ENCODE measurements at places on chromosomes 16 and 17.

- peak; percentile 75 for DNase-seq
Measured at GRCh38 chr17:50905460-50905803, 39.3 kb upstream of the TOB1 start.

- no peak for DNase-seq
Measured at GRCh38 chr16:79995315-79995714, 394.8 kb upstream of the MAF start.

GRCh38 chr17:79842656-79843473 lies 3.6 kb upstream of the CBX4 start:
- DNase-seq: no peak

DNA sequence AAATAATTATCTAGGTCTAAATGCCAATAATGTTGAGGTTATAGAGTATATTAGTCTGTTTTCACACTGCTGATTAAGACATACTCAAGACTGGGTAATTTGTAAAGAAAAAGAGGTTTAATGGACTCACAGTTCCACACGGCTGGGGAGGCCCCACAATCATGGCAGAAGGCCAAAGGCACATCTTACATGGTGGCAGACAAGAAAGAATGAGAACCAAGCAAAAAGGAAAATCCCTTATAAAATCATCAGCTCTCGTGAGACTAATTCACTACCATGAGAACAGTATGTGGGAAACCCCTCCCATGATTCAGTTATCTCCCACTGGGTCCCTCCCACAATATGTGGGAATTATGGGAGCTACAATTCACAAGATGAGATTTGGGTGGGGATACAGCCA lies 2.9 kb upstream of the KATNB1 start:
- no peak for DNase-seq

DNA sequence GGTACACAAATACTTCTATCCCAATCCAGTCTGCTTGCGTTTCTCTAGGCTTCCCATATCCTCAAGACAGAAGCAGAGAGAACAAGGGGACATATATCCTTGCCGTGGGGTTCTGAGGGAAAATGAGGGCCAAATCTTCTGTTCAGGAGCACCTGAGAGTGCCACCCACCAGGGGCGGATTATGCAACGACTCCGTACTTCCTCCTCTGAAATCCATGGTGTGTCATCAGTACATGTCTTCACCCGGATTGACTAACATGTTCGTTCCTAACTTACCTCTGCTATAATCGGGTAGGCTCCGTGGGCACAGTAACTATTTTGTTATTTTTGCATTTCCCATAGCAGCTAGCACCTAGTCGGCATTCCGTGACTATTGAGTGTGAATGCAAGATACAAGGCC lies 7.8 kb upstream of the ZNF200 start:
- no peak for DNase-seq

- no peak for DNase-seq
Measured at GRCh38 chr16:64791756-64792155, 330.1 kb downstream of the CDH11 start.

DNA sequence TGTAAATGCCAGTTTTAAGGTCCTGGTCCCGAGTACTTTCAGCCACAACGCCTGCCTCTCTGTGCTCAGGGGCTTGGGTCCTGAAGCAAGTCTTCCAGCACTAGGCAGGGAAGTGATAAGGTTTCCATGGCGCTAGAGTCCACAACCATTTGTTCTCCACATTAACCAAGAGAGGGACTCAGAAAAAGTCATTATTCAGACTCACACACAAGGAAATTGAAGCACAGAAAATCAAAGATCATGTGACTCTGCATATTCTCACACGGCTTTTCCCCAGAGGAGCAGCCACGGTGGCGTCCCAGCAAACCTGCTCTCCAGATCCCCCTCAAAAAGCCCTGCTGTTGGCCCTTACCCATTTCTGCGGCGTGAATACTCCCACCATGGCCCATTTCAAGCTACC lies 9.7 kb downstream of the ENPP7 start:
- DNase-seq: no peak

- DNase-seq: no peak
Measured at GRCh38 chr16:17555176-17555575, 84.4 kb upstream of the XYLT1 start.

GRCh38 chr16:50213939-50214519 lies 52.3 kb upstream of the ADCY7 start:
- no peak for DNase-seq

- DNase-seq: no peak
Measured at GRCh38 chr17:31236712-31237111, 60.3 kb downstream of the OMG start.

DNA sequence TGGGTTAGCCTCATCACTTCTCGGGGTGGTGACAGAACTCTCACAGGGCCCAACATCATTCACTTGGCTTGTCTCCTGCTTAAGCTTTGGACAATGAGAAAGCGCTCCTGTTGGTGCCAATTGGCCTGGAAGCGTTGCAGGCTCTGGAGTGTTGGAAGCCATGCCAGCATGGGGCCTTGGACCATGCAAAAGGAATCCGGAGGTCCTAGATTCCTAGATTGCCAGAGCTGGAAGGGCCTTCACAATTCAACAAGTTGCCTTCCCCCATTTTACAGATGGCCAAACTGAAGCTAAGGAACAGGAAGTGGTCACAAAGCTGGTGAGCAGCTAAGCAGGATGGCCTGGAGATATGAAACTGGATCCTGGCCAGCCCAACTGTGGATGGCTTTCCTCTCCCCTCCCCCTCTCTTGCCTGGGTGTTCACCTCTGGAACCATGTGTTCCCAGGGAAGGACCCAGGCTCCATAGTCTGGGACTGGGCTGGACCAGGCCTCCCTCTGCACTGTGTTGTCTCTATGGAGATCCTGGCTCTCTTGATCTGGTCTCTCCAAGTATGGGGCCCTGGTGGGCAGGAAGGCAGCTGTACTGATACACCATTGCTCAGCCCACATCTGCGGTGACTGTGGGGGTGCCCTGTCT lies 6.0 kb upstream of the IGFBP4 start:
- no peak for DNase-seq

- no peak for DNase-seq
Measured at GRCh38 chr17:31294820-31295488, 2.1 kb downstream of the OMG start.

GRCh38 chr17:39051001-39051585 lies 83.9 kb upstream of the FBXO47 start:
- DNase-seq: no peak

- DNase-seq: no peak
Measured at GRCh38 chr16:60127196-60127595, 1393.1 kb upstream of the GOT2 start.

DNA sequence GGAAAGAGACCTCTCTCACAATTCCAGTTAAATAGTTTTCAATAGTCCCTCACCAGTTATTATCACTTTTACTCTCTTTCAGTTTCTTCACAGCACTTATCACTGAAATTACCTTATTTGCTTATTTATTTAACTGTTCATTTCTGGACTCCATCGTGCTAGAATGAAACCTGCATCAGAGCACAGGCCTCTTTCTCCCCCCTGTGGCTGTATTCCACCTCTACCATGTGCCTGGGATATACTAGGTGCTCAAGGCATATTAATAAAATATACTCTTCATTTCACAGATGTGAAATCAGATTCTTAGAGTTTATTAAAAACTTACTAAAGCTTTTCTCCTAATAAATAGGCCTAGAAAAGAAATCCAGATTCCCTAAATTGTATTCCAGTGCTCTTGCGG lies 308.9 kb upstream of the MON1B start:
- DNase-seq: no peak

Data from NCI-H510A (cell line).